Activated CD8-positive, alpha-beta memory T cell treated with anti-CD3 and anti-CD28 coated beads, Interleukin-2, amount 10 ng/mL, durations not matched to agents 7 days and 5 days (primary cell): ENCODE measurements at places on chromosomes 6 and 20.
A peak's percentile ranks its signal among the peaks of the same experiment; 100 is the strongest.

DNA sequence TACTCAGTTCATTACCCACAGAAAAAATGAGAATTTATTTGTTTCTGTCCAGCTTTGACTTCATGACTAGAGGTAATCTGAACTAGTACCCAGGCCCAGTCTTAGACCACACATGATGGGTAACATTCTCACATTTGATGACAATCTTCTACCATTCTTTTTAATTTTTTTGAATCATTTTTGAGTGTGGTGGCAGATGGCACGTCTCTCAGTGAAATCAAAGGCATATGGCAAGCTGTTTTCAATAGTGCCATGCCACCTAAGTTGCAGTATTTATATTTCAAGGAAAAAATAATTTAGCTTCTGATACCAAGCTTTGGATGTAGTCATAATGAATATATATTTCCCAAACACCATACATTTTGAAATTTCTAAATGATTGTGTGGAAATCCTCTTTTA is 88.8 kb upstream of the HS3ST5 start:
- no peak for DNase-seq

DNA sequence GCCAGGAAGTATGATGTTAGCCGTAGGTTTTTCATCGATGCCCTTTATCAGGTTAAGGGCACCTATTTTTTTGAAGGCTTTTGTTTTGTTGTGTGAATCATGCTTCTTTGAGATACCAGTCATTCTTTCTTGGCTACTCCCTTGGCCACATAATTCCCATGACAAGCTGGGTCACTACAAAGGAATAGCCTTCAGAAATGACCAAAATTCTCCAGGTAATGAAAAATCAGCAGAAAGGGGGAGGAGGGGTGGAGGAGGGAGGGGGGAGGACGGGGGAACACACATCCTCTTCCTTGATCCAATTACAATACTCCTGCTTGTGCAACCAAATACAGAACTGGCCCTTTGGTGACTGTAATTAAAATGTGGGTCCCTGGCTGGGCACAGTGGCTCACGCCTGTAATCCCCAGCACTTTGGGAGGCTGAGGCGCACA is 21.7 kb upstream of the TGM2 start:
- DNase-seq = no peak

- DNase-seq = peak; percentile 61
These were observed 112.5 kb downstream of the SNX5 start for GRCh38 chr20:17856024-17856564.

DNA sequence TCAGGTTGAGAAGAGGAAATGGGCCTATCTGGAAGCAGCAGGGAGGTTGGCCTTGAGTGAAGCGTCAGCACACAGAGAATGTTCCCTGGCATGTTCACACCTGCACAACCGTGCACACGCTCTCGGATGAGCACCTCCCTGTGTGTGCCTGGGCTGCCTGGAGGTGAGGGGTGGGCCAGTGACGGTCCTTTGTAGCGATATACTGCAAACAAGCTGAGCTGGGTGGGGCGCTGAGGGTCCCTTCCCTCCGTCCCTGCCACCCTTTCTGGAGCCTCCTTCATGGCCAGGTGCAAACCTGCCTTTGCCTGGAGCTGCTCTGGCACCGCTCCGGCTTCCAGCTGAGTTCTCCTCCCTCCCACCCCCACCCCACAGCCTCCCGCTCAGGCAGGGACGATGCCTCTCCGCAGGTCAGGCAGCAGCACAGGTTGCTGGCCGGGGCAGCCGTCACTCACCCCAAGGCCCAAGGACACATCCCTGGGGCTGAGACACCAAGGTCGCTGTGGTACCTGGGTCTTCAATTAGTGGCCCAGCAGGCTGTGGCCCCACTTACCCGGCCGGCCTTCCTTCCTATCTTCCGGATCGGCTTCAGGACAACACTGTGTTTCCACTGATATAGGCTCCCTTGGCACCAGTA is 111.6 kb downstream of the ERMARD start:
- peak; percentile 28 for DNase-seq

GRCh38 chr20:41627001-41627495 is 8.9 kb upstream of the CHD6 start:
- no peak for DNase-seq

GRCh38 chr20:18922251-18922650 is 108.7 kb downstream of the SCP2D1 start:
- no peak for DNase-seq

DNA sequence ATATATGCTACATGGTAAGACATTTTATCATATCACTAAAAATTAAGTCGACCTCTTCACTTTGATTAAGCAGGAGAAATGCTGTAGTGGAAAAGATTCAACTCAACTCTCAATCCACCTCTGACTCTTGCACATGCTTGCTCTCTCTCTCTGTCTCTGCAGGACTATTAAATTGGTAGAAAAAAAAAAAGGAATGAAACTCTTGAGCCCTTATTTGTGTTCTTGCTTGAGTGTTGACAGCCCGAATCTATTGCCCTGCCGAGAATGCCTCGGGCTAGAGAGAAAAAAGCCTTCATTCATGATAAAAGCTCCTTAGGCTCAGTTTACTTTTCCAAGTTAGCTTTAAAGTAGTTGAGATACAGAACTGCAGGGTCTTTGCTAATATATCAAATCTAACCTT is 722.2 kb downstream of the PRKN start:
- no peak for DNase-seq

GRCh38 chr6:50637267-50637666 is 76.1 kb upstream of the TFAP2D start:
- DNase-seq = no peak

- no peak for DNase-seq
These were observed 132.7 kb upstream of the GMDS start for GRCh38 chr6:2378046-2378657.

DNA sequence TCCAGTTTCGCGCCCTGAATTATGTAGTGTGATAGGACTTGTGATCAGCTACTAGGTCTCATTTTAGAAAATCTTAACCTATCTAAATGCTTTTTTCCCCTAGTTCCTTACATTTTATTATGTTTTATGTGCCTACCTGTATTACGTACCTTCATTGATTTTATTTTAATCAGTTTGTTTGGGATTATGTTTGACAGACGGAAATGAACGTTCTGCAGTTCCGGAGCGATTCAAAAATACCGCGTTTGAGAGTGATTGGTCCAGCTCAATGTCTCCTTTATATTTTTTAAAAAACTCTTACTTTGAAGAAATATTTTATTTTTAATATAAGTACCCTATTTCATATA is 114.3 kb upstream of the BTN3A2 start:
- DNase-seq = peak; percentile 60

GRCh38 chr6:87259791-87260190 is 62.6 kb upstream of the SMIM8 start:
- DNase-seq = no peak

DNA sequence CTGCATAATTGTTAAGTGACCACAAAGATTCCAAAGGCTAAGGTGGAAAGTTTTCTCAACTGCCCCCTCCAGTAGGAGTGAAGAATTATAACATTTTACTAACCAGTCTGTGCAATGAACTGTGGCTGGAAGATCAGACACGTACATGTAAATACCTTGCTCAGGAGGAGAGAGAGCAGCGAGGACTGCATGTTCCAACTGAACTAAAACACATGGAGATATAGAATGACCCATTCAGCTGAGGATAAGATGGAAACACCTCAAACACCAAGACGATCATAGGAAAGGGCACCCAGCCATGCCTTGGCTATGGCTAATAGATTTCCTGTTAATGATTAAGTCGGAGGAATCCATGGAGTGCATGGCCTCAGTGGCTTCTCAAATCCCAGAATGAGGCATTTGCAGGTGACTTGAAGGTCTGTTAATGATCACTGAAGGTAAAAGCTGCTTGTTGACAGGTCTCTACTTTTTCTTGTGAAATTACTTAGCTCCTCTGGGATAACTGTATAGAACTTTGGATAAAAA is 875.6 kb downstream of the TFAP2A start:
- DNase-seq = no peak

- no peak for DNase-seq
These were observed 36.9 kb downstream of the PANK2 start for GRCh38 chr20:3925899-3926638.

- no peak for DNase-seq
These were observed 18.2 kb upstream of the OCSTAMP start for GRCh38 chr20:46568570-46569129.

DNA sequence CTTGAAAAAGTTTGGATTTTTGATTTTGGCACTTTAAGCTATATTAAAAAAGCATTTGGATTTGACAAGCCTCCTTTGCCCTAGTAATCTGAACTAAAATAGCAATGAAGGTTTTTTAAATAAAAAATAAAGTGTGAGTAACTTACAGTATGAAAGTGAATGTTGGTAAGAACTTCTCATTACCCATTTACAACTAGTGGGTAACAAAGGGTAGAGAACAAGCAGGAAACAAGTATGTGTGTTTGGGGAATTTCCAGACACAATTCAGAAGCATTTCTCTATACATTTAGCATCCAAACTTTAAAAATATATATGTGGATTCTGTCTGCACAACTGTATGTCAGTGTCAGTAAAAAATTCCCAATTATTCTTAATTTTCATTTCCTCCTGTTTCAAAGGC is 2.9 kb downstream of the TMEM30A start:
- DNase-seq = no peak

GRCh38 chr6:81812401-81812800 is 59.9 kb upstream of the TENT5A start:
- no peak for DNase-seq

DNA sequence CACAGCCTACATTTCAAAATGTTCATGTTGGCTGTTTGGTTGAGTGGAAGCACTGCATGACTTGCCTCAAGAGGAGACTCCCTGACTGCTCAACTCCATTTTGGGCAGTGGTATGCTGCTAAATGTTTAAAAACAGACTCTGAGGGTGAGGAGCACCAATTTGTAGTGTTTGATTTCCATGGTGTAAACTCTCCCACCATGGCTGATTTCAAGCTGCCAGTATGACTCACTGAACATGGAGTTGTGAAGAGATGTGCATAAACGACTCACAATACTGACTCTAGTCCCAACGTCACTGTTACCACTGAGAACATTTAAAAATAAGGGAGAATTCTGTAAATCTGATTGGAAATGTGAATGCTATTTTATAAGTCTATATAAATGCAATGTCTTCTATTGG is 70.4 kb downstream of the BACH2 start:
- DNase-seq = no peak

DNA sequence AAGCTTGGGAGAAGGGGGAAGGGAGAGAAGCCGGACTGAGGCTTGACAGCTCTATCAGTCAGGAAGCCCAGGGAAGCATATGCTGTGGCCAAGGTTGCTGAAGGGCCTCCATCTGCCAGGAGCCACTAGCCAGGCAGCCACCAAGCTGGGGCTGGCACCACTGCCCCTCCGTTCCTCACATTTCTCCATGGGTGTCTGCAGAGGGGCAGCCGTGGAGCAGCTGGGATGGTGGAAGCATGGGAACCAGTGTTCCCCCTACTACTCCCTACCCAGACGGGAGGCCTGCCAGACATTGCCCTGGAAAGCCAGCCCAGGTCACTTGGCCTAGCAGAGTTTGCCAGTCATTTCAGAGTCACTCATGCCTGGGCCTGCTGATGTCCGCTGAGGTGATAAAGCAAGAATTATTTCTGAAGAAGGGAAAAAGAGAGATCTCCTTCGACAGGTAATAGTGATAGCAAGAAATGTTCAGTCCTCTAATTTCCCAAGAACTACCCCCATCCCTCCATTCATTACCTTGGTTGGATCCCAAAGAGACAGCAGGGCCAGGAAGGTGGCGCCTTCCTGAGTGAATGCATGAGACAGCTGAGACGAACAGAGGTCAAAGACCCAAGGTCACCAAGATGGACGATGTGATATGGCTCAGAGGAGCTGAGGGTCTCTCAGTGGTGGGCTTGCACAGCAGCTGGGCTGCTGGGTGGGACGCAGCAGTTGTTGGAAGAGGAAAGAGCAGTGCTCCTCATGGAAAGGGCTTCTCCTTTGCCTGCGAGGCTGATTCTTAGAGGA is 21.9 kb downstream of the SNPH start:
- no peak for DNase-seq

GRCh38 chr6:99940582-99940981 is 53.4 kb downstream of the MCHR2 start:
- DNase-seq = no peak

DNA sequence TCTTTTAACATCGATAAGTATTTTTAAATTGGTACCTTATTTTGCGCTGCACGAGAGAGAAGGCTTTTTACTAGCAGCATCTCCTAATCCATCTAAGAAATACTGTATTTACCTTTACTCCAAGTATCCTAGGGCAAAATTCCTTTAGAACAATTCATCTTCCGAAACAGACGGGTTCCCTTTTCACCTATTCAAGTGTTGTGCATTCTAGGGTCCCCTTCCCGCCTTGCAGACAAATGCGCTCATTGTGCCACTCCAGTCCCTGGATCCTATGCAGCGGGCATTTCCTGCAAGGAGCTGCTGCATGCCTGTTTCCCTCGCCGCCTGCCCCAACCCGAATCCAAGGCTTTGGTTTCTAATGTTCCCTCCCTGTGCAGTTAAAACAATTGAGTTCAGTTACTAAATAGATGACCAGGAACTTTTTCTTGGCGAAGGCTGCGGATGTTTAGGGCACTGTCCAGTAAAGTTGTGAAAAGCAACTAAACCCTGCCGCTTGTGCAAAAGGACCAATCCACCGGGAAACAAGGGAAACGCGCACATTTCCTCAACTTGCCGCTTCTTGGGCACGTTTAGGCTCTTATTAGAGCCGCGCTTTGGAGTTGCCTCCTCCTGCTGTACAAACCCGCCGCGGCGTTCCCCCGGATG is 556 bp upstream of the SCAF8 start:
- peak; percentile 49 for DNase-seq

GRCh38 chr6:106110164-106110826 is 24.2 kb downstream of the PRDM1 start:
- no peak for DNase-seq

DNA sequence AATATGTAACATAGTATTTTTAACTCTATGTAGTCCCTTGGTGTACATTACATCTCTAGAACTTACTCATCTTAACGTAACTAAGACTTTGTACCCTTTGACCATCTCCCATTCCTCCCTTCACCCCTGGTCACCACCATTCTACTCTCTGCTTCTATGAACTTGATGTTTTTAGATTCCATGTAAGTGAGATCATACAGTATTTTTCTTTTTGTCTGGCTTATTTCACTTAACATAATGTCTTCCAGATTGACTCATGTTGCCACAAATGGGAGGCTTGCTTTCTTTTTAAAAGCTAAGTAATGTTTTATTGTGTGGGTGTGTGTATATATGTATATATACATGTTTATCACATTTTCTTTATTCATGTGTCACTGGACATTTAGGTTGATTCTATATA is 55.8 kb downstream of the TMEM200A start:
- no peak for DNase-seq

DNA sequence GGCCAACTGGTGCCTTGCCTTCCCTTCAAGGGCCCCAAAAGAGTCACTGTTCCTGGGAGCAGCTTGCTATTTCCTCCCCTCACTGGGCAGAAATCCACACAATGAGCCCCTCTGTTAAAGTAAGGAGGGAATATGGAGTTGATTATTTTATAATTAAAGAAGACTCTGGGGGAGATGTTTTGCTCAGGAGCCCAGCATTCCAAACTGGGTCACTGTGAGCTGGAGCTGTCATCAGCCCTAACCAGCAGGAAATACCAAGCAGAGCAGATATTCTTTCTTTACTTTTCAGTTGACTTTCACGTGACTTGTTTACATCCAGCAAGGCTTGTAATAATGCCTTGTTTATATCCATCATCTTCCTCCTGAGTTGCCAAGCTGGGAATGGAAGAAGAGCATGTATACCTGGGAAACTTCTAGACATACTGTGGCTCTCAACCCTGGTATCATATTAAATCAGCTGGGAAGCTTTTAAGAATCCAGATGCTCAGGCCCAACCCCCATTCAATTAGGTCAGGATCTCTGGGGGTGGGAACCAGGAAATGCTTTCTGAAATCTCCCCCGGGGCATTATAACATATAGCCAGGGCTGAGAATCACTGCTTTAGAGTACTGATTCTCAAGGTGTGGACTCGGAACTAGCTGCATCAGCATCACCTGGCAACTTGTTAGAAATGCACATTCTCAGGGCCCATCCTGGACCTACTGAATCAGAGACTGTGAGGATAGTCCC is 175.6 kb upstream of the MYLIP start:
- DNase-seq = no peak
